ENCODE measurements at places on chromosomes 7 and 10.

GRCh38 chr7:138125598-138126111, 49.4 kb downstream of the AKR1D1 start:
- no peak for DNase-seq

- no peak for DNase-seq
Measured at GRCh38 chr7:27920281-27920946, 180.5 kb downstream of the TAX1BP1 start.

GRCh38 chr10:86523348-86523747, 1.8 kb upstream of the WAPL start:
- DNase-seq = no peak

GRCh38 chr7:142668495-142668894, 80.8 kb upstream of the PRSS1 start:
- no peak for DNase-seq

GRCh38 chr7:47100148-47100816, 481.6 kb downstream of the TNS3 start:
- DNase-seq = no peak

GRCh38 chr7:24869572-24869971, 110.4 kb downstream of the OSBPL3 start:
- DNase-seq = no peak

DNA sequence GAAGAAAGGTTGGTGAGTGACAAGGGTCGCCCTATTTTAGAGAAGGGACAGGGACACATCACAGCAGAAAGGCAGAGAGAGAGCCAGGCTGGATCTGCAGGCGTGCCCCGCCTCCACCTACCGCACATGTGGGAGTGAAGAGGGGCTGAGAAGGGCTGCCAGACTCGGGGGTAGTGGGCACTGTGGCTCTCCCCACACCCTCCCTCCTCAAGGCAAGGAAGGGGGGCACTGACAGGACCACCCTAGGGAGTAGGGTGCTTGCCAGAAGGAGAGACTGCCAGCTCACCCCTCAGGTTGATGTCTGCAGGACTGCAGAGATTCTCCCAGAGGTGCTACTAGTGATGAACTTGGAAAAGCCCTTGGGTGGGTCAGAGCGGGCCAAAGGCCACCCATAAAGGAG, 62.8 kb upstream of the ZRANB1 start:
- no peak for DNase-seq

DNA sequence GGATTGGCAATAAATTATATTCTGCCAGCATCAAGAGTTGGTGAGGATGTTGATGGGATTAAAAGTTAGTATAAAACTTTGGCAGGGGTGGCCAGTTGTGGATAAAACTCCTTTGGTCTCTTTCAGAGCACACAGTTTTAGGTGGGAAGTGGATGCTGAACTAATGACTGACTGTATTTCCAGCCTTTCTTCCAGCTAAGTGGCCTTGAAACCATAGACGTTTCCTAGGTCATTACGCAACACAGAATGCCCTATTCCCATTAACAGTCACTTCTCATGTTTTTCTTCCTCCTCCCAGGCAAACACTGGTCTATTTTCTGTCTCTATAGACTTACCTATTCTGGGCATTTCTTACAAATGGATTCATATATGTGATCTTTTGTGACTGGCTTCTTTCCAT, 467.4 kb downstream of the NEBL start:
- DNase-seq = no peak

DNA sequence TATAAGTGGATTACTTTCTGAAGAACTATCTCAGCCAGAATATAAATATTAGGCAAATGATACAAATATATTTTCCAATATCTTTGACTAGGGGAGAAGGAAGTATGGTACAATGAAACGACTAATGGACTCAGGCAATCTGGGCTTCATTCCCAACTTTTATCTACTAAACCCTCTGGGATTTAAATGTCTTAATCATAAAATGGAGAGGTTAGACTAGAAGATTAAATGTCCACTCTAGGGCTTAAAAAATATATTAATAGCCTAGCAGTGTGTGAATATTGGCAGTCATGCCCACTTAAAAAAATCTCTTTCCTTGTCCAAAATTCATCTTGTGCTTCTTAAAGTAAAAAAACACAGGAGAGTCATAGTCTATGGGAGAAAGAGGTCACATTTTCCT, 98.3 kb downstream of the CTTNBP2 start:
- DNase-seq = no peak

DNA sequence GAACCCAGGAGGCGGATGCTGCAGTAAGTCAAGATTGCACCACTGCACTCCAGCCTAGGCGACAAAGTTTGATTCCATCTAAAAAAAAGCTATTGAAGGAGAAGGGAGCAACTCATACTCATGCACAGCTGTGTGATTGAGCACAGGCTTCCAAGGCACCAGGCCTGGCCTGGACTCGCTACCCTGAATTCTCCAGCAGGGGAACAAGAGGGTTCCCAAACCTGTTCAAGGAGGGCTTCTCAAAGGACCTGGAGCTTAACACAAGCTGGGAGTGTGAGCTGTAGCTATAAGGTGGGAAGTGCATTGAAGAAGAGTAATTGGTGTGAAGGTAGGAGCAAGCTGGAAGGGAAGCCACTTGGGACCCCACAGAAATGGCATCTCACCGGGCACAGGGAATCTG, 15.1 kb upstream of the DDIT4 start:
- DNase-seq = no peak

GRCh38 chr7:139340808-139341057, 404 bp upstream of the FMC1 start:
- DNase-seq = no peak

- no peak for DNase-seq
Measured at GRCh38 chr10:121478556-121478955, 119.7 kb downstream of the FGFR2 start.

- no peak for DNase-seq
Measured at GRCh38 chr10:114363745-114364454, 40.4 kb downstream of the AFAP1L2 start.
